ENCODE measurements at places on chromosomes 16 and 17. TPM values are rescaled to one million over a fixed set of nuclear protein-coding genes. Genes with fewer than 3 reads are reported as not detected.

ANKRD40CL gene
- total RNA-seq = not detected

- DNase-seq = no peak
Observed at GRCh38 chr17:40791787-40792436, 7.8 kb downstream of the KRT28 start.

MGAT5B gene
- total RNA-seq = 0.40 TPM

GRCh38 chr16:64287655-64288528, 834.0 kb downstream of the CDH11 start:
- DNase-seq = no peak

GRCh38 chr16:35146723-35147458, 1687.5 kb downstream of the TP53TG3F start:
- DNase-seq = no peak
